ENCODE measurements at places on chromosomes 7 and 10.

DNA sequence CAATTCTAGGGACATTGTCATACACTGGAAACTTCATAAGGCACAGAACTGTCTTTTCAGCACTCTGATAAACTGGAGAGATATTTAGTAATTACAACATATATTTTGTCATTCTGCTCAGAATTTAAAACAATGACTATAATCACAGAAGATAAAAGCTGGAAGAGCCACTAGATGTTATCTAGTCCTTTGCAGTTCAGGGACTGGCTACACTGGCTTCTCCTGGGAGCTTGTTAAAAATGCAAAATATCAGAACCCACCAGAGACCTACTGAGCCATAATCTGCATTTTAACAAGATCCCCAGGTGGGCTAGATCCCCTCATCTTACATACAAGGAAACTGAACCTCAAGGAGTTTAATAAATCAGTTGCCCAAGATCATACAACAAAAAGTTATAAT lies 32.3 kb downstream of the IDE start:
- no peak for DNase-seq

- DNase-seq = no peak
Measured at GRCh38 chr7:92916770-92917224, 80.4 kb upstream of the CDK6 start.

- DNase-seq = no peak
Measured at GRCh38 chr10:79142064-79142491, 73.3 kb downstream of the ZMIZ1 start.

DNA sequence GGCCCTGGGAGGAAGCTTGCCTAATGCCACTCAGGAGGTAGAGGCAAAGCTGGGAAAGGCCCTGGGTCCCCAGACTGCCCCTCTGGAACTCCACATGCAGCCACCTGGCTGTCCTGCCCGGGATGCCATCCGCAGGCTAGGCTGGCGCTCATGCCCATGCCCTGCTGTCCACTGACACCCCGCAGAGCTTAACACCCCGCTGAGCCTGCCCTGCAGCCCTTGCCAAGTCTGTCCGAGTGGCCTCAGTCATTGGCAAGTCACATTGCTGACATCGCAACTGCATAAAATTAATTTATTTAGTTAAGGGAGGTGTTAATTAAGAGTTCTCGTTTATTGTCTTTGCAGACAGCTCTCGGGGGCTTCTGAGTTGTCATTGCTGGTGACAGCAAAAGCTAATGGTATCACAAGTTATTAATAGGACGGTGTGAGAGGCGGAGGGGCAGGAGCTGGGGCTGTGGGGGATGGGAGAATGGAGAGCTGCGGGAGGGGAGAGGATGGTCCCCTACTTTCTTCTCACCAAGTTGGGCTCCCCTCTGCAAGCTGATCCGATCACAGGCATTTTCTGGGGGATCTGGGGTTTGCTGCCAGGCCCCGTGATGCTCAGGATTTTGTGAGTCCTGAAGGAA lies 55.6 kb upstream of the PCBD1 start:
- DNase-seq = no peak

- DNase-seq = peak; percentile 30
Measured at GRCh38 chr10:43078986-43079273, 2.1 kb downstream of the RET start.

DNA sequence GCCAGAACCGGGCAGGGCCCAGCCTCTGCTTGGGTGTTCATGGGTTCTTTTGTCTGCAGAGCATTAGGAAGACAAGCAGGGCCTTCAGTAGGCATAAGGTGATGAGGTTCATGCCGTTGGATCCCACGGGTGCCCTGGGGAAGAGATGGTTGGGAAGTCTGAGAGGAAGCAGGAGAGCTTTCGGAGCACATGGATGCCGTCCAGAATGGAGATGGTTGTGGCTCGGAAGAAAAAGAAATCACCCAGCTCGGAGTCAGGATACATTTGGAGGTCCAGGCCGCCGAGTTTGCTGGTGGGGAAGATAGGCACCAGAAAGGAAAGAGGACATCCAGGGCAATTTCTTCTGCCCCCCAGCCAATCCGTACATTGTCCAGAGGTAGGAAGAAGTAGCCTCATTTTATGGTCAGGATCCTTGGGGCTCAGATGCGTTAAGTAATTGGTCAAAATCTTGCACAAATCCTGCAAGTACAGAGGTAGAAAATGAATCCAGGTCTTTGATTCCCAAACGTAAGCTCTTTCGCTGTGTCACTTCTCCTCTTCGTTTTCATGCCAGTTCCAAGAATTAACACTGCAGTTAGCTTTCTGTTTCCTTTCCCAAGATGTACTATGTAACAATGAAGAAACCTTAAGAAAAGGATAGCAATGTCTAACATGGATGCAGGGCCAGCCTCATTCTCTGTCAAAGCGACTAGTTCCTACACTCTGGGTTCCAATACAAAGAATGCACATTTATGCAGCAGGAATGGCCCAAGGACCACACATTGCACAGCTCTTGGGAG lies 147.8 kb upstream of the KLF6 start:
- no peak for DNase-seq

DNA sequence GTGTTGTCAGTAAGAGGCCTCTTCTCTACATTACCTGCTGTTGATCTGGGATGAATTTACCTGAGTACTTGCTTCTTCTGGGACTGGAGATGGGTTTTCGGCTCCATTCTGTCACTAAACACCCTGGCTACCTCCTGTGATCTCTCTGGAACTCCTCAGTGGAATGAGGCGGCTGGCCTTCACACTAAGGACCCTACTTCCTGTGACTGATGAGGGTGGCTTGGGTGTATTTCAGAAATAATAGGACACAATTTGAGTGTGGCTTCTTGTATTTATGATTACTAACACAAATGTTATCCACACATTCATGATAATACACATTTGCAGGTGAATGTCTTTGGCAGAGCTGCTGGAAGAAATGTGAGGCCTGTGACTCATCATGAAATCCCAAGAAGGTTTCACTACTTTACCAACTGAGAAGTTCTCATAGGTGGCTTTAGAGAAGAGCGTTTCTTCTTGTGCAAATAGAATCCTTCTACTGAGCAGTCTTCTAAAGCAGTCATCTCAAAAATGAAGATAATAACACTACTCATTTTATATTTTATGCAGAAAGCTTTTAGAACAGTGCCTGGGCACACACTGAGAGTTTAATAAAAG lies 21.3 kb upstream of the EVX1 start:
- DNase-seq = no peak

DNA sequence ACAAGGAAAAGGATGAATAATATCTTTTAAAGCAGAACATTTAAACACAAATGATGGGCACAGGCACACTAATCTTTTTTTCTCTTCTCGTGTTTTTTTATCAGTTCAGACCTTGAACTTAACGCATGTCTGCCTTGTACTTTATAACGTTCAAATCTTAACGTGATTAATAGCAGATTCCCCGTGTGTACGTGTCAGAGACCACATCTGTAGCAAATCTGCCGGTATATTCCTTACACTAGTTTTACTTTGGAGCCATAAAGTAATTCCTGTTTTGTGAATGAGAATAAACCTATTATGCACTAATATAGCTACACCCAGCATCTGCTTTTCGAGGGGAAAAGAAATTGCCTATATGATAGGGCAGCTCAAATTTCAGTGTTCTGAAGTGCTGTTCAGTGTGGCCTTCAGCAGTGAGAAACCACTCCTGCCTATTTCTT lies 166.0 kb upstream of the TCF7L2 start:
- DNase-seq = no peak

- no peak for DNase-seq
Measured at GRCh38 chr7:18762189-18762588, 266.6 kb downstream of the HDAC9 start.

GRCh38 chr10:70596860-70597809 lies 5.4 kb downstream of the PRF1 start:
- no peak for DNase-seq

GRCh38 chr10:77266242-77266641 lies 371.4 kb downstream of the KCNMA1 start:
- DNase-seq = no peak

GRCh38 chr7:23918856-23919255 lies 208.8 kb downstream of the STK31 start:
- DNase-seq = no peak

DNA sequence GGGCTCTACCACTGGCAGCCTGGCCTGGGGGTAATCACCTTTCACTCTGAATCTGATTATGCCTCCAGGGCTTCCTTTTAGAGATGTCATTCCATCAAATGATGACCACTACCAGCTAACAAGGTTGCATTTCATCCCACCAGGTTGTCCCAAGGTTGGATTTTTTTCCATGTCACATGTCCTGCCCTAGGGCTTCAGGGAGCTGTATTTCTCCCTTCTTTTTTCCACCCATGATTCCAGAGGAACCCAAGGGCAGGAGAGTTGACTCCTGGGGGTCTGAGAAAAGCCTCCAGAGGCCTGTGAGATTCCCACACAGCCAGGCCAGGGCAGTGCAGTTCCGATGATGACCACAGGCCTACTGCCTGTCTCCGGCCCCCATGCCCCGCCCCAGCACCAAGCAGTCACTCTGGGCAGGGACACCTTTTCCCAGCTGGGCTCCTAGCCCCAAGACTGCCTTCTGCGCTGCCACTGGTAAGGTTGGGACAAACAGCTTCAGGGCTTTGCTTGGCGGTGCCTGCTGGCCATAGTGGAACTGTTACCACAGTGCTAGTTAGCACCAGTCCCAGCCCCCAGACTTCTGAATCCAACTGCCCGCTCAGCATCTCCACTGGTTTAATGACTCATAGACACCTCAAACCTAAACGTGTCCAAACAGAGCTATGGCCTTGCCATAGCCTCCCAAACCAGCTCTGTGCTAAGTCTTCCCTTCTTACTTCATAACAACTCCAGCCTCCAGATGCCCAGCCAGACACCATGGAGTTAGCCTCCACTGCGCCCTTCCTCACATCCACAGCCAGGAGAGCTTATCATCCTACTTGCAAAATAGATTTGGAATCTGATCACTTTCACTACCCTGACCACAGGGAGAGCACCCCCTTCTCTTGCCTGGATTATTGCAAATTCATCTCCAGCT lies 133.7 kb downstream of the ARHGAP22 start:
- no peak for DNase-seq

GRCh38 chr10:72484521-72484920 lies 129.8 kb upstream of the DNAJB12 start:
- no peak for DNase-seq

GRCh38 chr10:42973411-42973810 lies 103.5 kb upstream of the RET start:
- no peak for DNase-seq

GRCh38 chr10:111698711-111699110 lies 484.9 kb downstream of the GPAM start:
- no peak for DNase-seq

DNA sequence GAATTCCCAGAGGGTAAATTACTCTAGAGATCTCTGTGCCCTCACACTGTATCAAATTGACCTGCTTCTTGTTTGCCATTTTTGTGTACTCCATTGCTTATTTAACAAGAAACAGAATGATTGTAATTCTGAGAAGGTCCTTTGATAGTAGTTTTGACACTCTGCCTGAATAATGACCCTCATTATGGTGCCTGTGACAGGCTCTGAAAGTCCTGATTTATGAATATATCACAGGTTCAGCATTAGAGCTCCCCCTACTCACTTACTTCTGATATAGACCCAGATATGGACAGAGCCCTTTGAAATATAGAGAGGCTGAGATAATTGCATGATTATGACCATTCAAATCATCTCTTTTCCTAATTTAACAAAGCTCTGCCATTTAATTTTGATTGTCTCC lies 465.2 kb downstream of the MDFIC start:
- DNase-seq = no peak

DNA sequence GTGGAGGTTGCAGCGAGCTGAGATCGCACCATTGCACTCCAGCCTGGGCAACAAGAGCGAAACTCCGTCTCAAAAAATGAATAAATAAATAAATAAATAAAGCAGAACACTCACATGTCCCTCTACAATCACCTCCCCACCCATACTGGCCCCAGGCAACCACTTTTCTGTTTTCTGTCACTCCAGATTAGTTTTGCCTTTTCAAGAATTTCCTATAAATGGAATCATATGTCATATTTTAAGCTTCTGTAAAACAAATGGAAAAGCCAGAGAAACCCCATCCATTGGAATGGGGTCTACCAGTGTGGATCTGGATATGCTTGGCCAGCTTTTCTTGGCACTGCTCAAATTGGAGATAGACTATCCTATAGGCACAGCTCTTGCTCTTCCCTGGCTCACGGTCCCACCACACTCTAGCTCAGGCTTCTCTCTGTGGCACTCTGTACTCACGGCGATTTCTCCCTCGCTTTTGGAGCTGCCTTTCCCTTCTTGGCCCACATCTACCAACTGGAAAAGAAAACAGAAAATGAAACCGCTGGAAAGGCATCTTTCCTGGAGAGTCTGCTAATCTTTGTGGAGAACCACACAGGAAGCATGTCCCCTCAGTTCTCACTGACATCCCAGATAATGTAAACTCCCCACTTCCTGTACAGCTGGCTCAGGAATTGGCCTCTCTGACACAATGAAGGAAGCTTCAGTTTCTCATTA lies 210.1 kb downstream of the JCAD start:
- no peak for DNase-seq

DNA sequence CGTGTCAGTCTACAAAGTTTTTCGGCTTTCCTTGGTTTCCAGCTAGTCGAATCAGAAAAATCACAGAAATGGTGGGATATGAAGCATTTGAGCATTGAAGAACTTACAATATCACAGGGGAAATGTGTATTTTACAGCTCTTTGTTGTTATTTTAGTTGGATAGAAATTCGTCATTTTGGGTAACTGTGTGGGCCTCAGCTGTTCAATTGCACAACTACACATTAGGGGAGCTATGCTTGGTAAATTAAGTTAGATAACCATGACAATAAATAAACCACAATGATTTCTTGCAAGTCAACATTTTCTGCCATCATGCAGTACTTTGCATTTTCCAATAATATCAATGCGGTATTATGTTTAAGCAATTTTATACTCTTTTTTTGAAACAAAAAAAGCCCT lies 80.4 kb upstream of the ANK3 start:
- DNase-seq = no peak

DNA sequence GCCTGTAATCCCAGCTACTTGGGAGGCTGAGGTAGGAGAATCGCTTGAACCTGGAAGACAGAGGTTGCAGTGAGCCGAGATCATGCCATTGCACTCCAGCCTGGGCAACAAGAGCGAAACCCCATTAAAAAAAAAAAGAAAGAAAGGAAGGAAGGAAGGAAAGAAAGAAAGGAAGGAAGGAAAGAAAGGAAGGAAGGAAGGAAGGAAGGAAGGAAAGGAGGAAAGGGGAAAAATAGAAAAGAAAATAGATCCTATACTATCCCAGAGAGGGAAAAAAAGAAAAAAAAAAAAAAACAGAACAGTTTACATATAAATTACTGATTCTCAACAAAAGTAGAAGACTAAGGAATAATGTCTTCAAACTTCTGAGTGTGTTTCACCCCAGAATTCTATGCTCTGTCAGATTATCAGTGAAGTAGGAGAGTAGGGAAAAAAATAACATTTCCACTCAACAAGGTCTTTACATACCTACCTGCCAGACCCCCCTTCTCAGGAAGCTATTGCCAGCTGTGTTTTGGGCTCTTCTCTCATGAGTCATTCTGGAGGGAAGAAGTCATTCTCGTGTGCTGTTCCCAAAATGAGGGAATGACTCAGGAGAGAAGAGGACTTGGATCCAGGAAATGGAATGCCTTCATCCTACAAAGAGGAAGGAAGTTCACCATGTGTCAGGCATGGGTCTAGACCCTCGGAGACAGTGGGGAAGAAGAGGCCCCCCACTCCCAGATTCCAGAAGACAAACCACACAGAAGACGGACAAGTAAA lies 20.9 kb downstream of the RGS10 start:
- no peak for DNase-seq

Measured in stimulated activated CD4-positive, alpha-beta T cell treated with anti-CD3 and anti-CD28 coated beads, Interleukin-4, amount 100 ng/mL, for 48 hours (primary cell).